Activated CD4-positive, alpha-beta T cell treated with anti-CD3 and anti-CD28 coated beads, Interleukin-2, amount 50 U/mL, for 1 hour (primary cell): ENCODE measurements at places on chromosomes 3 and 15.

GRCh38 chr3:178341636-178342035 lies 194.6 kb upstream of the KCNMB2 start:
- no peak for DNase-seq

DNA sequence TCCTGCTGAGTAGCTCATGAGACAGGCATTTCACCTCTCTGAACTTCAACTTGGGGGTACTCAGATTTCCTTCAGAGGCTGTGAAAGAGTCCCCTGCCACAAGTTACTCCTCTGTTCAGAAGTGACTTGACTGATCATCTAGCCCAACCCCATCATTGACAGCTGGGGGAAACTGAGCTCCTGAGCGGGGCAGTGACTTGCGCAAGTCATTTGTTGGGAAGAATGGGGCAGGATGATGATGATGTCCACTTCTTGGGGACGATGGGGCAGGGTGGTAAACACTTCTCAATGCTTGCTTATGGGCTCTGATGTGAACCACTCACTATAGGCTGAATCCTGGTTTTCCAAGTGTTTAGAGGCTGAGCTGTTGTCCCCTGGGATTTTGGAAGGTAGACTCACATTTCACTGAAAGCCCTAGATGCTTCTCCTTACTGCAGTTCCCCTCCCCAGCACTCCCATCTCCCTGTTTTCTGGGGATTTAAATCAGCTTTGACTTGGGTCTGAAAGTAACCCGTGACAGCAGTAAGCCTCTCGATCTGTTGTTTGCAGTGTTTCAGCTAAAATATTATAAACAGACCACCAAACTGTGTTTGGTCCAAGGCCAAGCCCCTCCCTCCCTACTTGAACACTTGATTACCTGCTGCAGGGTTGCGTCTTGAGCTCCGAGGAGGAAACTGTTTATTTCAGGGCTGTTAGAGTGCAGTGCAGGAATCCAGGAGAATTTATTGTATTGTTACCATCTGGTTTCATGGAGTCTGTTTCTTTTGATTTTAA lies 25.1 kb downstream of the SMAD3 start:
- no peak for DNase-seq

DNA sequence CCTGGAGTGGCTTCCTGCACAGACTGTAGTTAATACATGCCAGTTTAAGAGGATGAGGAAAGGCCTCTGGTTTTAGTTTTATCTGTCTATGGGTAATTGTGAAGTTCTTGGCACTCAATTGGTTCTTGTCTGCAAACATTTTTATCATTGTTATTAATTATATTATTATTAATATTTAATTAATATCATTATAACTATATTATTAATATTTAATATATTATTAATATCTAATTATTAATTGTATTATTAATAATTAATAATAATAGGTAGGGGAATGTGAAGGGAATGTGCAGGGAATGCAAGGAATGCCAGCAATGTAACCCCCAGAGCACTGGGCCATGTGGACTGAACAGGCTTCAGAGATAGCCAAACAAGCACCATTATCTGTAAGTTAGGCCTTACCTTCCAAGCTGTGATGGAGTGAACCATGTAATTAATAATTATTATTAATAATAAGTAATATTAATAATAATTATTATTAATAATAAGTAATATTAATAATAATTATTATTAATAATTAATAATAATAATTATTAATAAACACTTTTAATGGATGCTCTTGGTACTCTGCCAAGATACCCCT lies 79.8 kb upstream of the NMNAT3 start:
- DNase-seq: no peak

- DNase-seq: peak; percentile 44
Observed at GRCh38 chr3:113287803-113288648, 76.7 kb downstream of the BOC start.

GRCh38 chr3:54999159-54999558 lies 71.3 kb upstream of the LRTM1 start:
- DNase-seq: no peak
